HT-29 (cell line): ENCODE measurements at places on chromosomes 1 and 21.

GRCh38 chr1:23995431-23995837 is 15.3 kb upstream of the SRSF10 start:
- no peak for DNase-seq

DNA sequence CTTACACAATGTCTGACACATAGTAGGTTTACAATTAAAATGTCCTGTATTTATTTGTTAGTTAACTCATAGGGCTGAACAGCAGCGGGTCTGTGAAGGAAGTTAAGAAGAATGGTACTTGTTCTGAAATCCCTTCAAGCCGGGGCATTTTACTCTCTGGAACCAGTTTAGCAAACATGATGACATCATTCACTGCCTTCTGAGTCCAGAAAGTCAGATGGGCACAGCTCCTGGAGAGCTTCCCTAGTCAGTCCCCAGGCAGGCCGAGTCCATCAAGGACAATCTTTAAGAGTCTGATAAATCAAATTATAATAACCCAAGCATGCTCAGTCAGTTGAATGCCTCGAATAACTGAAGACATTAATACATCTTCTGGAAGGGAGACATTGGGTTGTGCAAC is 125.4 kb upstream of the DAB1 start:
- no peak for DNase-seq

DNA sequence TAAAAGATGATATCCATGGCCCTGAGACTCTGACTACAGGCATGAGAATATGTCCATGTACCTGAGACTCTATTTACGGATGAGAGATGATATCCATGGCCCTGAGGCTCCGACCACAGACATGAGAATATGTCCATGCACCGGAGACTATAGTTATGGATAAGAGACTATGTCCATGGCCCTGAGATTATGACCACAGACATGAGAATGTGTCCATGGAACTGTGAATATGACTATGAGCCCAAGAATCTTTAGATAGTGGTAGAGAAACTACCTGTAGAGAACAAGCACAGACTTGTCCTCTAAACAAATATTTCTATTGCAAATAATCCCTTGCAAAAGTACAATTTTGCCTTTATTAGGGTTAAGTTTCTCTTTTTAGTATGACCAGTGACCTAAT is 263.2 kb downstream of the PCP4 start:
- no peak for DNase-seq

DNA sequence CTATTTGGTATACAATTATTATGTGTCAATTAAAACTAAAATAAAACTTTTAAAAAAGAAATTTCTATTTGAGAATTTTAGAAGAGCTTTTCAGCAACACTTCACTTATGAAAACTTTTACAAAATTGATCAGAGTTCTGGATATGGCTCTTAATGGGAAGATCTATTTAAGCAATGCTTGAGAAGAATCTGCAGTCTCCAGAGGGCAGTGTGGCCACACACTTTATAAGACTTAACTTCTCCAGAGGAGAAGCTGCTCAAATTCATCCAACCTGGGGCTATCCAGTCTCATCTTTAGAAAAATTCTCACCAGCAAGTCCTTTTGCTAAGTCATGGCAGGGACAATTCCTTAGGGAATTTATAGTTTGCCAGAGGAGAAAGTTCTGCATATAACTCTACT is 25.2 kb upstream of the AGO1 start:
- peak; percentile 33 for DNase-seq

DNA sequence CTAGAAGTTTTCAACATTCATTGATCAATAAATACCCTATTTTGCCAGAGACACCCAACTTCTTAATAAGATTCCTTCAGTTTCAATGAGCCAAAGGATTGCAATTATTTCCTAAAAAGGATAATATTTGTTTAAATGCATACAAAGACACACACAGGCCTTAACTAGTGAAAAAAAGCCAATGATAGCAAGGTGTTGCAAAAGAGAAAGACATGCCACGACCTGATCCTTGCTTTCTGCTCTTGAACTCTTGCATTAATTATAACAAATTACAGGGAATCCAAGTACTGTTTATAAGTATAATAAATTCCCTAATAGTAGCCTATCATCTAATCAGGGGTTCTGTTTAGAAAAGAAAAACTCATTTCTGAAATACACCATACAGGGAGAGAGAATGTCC is 131.1 kb downstream of the PTPN14 start:
- DNase-seq, result no peak

- DNase-seq, result peak; percentile 65
These were observed 617.3 kb downstream of the MATN1 start for GRCh38 chr1:30106125-30106524.

DNA sequence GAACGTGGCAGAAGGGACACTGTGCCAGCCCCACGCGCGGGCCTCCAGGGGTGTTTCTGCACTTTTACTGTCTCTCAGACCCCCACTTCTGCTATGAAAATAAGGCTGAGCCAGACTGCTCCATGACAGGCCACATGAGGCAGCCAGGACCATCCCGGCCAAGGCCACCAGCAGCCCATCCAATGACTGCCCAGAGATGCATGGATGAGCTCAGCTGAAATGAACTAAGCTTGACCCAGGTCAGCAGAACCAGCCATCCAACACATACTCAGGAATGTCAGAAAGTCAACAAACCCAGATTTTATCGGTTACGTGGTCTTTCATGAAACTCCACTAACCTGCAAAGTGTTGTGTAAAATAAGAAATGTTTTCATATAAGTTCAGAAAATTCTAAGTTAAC is 51.2 kb downstream of the CCDC185 start:
- DNase-seq, result no peak

DNA sequence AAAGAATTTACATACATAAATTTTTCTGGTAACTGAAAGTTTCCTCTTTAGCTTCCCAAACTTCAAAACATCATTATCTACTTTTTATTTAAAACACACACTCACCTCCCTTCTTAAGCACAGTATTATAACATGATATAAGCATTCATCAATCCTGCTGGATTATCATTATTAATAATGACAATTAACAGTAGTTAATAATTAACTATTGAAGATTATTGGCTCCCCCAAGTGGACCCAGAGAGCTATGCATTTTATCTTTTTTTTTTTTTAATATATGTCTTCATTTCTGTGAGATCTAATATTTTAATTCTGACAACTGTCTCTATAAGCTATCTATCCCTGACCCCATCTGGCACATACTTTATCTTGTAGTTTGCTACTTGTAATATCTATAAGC is 252.1 kb upstream of the CACYBP start:
- peak; percentile 17 for DNase-seq

DNA sequence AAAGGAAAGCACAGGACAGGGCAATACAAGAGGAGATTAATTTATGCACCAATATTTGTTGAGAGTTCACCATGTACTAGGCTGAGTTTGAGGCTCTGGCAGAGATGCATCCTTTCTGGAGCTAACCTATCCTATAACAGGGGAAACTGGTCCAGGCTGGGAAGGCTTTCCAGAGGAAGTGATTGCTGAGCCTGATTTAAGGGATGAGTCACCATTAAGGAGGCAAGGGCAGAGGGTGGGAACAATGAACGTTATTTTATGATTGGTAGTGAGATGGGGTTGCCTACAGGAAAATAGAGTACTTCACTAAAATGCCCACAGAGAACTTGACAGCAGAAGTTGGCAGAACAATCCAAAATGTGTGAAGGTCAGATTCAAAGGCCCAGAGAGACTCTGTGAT is 141.4 kb downstream of the PLPP3 start:
- DNase-seq, result no peak

DNA sequence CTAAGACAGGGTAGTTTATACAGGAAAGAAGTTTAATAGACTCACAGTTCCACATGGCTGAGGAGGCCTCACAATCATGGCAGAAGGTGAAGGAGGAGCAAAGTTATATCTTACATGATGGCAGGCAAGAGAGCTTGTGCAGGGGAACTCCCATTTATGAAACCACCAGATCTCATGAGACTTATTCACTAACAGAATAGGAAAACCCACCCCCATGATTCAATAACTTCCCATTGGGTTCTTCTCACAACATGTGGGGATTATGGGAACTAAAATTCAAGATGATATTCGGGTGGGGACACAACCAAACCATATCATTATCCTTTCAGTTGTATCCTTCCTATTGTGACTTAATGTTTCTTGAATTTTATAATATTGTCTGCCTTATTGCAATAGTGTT is 13.4 kb upstream of the DDAH1 start:
- no peak for DNase-seq

GRCh38 chr1:183310753-183311479 is 107.3 kb downstream of the NMNAT2 start:
- DNase-seq, result no peak

- DNase-seq, result no peak
These were observed 1.3 kb upstream of the TOMM20 start for GRCh38 chr1:235129774-235130570.

- no peak for DNase-seq
These were observed 279.3 kb upstream of the LRRC7 start for GRCh38 chr1:69288416-69288815.

GRCh38 chr1:199778324-199778955 is 249.1 kb upstream of the NR5A2 start:
- DNase-seq, result peak; percentile 77

DNA sequence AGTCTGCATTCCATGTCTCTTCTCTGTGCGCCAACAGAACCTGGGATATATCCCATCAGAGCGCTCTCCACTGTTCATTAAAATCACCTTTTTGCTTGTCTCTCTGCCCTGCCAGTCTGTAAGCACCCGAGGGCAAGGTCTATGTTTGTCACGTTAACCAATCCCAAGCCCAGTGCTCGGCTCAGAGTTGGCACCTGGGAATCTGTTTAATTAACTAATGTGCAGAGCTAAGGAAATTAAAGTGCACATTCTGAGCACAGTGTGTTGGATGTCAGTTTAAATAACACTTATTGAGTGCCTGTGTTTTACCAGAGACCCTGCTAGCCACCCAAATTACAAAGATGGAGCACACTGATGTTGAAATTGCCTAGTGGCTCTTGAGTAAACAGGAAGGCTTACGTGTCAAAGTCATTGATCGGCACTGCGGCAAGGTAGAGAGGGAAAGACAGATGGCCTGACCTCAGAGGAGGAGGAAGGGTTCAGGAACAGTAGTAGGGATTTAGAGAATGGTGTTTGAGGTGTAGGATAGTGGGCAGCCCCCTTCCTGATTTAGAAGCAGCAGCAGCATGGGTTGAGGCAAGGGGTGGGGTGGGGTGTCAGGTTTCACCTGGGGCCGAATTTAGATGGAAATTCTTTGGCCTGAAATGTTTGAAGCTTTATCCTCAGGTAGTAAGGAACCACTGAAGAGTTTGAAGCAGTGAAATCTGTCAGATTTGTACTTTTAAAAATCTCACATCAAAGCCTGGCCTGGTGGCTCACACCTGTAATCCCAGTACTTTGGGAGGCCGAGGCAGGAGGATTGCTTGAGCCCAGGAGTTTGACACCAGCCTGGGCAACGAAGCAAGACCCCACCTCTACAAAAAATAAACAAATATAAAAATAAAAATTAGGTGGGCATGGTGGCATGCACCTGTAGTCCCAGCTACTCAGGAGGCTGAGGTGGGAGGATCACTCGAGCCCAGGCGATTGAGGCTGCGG is 7.7 kb downstream of the ARMH1 start:
- DNase-seq, result no peak

- no peak for DNase-seq
These were observed 294.7 kb upstream of the POGK start for GRCh38 chr1:166544561-166544960.

GRCh38 chr1:177145106-177146070 is 19.1 kb downstream of the ASTN1 start:
- DNase-seq, result no peak

DNA sequence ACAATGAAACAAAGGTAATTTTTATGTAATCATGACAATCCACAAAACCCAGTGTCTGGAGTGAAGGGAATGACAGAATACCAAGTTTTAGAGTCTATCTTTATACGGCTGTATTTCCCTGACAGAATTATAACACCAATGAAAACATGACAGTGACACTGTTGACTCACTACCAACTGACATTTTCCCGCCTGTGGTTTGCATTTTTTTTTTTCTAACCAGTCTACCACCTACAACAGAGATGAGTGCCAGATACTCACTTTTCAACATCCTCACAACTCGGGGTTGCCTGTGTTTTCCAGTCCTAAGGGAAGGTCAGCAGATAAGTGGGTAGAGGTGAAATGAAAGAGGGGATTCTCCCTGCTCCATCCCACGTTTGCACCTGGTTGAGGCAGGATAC is 118.9 kb downstream of the KCNJ6 start:
- no peak for DNase-seq

DNA sequence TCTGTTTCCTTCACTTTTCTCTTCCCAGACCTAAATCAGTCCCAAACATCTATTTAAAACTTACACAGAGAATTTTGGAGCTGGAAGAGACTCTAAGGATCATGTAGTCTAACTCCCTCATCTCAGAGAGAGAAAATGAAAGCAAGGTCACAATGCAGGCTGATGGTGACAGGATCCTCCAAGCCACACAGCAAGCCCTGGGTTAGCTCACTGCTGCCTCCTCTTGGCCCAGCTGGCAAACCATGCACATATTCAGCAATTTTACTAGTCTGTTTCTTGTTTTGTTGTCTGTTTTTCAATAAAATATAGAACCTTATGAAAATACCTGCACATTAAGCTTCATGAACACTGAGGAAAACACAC is 27.7 kb upstream of the LY9 start:
- DNase-seq, result peak; percentile 27

GRCh38 chr1:14426854-14427253 is 171.6 kb upstream of the KAZN start:
- DNase-seq, result no peak

DNA sequence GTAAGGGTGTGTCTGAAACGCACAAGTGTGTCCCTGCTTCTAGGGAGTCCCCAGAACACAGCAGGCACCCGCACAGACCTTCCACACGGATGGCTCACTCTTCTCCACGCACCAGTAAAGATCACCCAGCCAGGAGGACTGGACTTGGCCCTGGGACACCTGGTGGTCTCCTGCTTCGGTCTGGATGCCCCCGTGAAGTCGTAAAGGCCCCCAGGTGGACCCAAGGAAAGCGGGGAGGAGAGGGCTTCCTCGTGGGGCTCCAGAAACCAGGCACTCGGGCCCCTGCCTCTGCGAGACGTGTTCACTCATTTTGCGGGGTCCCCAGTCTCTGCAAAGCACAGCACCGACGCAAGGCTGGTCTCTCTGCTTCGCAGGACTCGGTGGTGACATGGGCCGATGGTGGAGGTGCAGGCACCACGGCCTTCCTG is 20.2 kb upstream of the COL6A2 start:
- DNase-seq, result no peak

GRCh38 chr1:5975133-5975880 is 16.9 kb downstream of the NPHP4 start:
- peak; percentile 48 for DNase-seq

GRCh38 chr1:13487143-13487868 is 26.5 kb downstream of the LRRC38 start:
- DNase-seq, result no peak

- no peak for DNase-seq
These were observed 25.8 kb downstream of the KIAA0319L start for GRCh38 chr1:35531368-35531767.

GRCh38 chr1:48038270-48038767 is 41.1 kb upstream of the TRABD2B start:
- DNase-seq, result no peak
